ENCODE measurements at places on chromosomes 3 and 15.

DNA sequence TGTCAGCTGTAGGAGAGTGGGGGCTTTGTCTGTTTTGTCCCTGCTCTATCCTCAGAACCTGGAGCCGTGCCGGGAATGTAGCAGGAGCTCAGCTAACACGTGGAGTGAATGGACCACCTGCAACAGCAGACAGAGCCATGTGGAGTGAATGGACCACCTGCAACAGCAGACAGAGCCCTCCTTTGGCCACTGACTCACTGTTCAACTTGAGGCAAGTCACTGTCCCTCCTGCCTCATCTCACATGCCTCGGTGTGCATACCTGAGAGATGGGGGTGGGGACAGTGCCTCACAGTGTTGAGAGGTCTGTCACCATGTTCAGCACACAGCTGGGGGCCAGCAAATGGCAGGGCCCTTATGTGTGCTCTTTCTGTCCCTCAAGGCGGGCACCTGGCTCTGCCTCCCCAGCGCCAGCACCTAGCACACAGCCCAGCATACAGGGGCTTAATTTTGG is 27.9 kb downstream of the FEM1B start:
- DNase-seq, result no peak

GRCh38 chr15:66630801-66631351 is 65.1 kb upstream of the LCTL start:
- DNase-seq, result no peak

DNA sequence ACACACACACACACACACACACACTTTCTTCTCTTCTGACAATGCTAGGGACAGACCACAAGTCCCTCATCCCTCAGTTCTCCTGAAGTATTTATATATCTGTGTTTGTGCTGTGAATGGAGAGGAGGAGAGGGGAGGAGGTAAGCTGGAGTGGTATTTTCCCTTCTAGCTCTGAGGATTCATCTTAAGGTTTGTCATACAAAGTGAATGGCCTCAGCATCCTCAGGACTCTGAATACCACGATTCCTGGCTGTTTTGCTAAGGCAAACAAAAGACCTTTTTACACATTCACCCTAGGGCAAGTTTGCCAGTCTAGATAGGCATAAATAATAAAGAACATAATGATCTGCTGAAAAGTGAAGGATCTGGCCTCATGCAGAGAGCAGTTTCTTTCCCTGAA is 65.7 kb upstream of the CHMP2B start:
- DNase-seq, result no peak

GRCh38 chr3:189512039-189512438 is 119.2 kb upstream of the TP63 start:
- no peak for DNase-seq

DNA sequence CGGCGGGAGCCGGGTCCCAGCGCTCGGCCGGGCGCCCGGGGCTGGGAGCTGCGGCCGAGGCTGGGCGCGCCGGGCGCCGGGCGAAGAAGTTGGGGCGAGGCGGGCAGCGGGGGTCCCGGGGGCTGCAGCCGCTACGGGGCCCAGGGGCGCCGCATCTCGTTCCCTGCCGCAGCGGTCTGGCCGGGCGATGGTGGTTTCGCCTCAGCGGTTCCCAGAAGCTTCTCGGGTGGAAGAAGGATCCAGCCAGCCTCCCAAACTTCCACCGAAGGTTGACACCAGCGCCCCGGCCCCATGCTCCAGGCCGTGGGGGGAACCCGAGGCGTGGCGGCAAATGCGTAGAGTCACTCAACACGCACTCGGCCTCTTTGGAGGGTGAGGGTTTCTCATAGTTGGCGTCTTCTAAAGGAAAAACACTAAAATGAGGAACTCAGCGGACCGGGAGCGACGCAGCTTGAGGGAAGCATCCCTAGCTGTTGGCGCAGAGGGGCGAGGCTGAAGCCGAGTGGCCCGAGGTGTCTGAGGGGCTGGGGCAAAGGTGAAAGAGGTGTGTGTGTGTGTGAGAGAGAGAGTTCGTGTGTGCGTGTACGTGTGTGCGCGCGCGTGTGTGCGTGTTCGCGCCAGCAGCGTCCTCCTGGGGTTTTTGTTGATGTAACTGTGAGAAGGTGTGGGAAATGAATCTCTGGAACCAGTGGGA is 940 bp downstream of the BOC start:
- DNase-seq, result no peak

DNA sequence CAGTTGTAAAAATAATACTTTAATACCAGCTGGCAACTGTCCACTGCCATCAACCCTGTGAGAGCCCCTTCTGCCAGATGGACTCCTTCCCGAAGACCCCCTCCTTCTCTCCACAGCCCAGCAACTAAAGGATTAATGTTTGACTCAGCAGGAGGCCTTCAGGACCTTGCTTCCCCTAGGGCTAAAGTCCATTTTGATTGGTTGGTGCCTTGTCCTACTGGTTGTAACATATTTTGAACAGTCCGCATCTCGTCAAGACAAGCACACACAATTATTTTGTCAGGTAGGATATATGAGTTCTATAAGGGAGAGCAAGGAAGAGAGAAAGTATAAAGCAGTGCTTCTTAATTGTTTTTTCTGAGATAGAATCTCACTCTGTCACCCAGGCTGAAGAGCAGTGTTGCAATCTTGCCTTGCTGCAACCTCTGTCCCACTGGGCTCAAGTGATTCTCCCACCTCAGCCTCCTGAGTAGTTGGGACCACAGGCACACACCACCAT is 18.6 kb downstream of the ACOX2 start:
- no peak for DNase-seq

- no peak for DNase-seq
Observed at GRCh38 chr3:17390785-17391184, 351.6 kb downstream of the TBC1D5 start.

GRCh38 chr3:69983546-69984265 is 15.8 kb upstream of the SAMMSON start:
- DNase-seq, result no peak

DNA sequence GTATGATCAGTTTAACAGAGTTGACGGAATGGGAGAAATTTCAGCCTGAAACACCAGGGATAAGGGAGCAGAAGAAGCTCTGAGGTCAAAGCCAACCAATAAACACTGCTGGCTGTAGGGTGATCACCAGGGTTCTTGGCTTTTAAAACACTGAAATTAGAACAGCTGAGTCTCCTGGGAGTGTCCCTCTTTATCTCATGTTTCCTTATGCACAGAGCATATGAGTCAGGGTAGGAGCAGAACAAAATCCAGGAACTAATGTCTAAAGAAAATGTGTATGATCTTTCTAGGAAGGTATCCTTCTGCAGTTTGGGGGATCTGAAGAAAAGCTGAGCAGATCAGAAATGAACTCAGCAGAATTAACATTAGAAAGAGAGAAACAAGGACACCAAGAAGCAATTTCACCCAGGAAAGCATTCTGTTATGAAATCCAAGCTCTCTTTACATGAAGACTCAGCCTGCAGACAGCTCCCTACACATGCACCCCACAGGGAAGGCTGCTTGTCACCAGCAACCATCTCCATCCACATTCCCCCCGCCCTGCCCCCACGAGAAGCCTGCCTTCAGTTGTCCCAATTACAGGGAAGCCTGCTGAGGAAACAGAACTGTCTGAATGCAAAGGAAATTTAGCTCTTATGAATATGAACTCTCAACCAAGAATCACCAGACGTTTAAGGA is 469.7 kb downstream of the PDCD6IP start:
- no peak for DNase-seq

DNA sequence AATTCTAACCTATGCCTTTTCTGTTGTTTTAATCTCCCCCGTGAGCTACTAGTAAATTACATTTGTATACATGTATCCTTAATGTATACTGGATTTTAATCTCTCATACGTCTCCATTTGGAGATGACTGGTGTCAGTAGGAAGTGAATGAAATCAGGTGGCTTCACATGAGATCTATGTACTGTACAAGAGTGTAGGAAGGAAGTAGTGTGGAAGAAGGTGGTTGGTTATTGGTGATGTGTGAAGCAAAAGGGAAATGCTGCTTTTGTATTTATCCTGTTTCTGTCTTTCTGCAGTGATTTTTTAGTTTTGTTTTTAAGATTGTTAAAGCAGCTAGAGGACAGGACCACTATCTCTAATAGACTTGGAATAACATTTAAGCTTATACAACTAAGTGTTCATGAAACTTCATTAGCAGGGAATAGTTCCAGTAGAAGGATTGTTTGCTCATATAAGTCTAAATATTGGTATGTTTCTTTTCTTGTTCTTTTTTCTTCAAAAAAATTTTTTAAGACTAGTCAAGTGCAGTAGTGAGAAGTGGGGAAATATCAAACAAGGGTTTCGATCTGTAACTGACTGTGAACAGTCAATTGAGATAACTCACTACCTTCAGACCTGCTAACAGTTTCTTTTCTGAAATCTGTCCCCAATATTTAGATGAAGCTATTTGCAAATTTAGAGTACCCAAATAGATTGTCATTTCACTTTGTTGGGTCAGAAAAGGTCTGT is 15.3 kb downstream of the SNX1 start:
- DNase-seq, result no peak

DNA sequence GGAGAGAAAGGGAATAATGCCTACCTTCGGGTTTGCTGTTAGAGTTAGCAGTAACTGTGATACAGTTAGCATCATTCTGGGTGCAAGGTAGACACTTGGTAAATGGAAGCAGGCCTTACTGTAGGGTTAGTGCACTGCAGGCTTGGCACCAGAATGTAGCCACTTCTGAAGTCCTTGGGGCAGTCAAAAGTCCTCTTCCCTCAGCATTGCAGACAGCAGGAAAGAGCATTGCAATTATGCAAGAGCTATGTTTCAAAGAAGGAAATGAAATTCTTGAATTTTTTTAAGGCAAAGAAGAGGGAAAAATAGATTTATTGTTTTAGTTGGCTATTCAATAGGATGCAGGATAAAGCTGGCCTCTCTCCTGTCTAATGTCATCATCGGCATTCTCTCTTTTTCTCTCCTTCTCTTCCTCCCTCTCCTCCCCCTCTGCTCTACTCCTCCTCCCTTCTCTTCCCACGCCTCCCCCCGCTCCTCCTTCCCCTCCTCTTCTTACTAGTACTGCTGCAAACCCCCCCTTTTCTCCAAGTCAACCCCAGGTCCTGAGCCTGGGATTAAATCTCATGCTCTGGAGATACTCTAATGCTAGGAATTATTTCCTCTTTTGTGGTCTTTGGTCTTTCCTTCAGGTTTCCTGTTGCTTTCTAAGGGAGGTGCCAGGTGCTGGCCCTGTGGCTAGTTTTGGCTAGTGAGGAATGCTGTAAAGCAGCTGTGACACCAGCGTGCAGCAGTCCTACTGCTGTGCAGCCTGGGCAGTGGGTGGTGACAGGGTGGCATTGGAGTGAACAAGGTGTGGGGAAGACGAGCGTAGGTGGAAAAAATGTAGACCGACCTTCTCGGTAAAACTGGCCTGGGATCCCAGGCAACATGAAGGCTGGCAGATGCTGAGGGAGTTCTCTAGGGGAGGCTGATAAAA is 21.7 kb downstream of the EEFSEC start:
- no peak for DNase-seq

- no peak for DNase-seq
Observed at GRCh38 chr15:38128921-38129320, 123.7 kb upstream of the SPRED1 start.

- DNase-seq, result no peak
Observed at GRCh38 chr3:106839576-106840280, 537.5 kb upstream of the CCDC54 start.

- DNase-seq, result no peak
Observed at GRCh38 chr3:61269435-61269834, 18.2 kb upstream of the FHIT start.

- DNase-seq, result no peak
Observed at GRCh38 chr15:82231233-82231632, 31.3 kb downstream of the EFL1 start.

- no peak for DNase-seq
Observed at GRCh38 chr3:100882571-100882984, 110.6 kb downstream of the ABI3BP start.

DNA sequence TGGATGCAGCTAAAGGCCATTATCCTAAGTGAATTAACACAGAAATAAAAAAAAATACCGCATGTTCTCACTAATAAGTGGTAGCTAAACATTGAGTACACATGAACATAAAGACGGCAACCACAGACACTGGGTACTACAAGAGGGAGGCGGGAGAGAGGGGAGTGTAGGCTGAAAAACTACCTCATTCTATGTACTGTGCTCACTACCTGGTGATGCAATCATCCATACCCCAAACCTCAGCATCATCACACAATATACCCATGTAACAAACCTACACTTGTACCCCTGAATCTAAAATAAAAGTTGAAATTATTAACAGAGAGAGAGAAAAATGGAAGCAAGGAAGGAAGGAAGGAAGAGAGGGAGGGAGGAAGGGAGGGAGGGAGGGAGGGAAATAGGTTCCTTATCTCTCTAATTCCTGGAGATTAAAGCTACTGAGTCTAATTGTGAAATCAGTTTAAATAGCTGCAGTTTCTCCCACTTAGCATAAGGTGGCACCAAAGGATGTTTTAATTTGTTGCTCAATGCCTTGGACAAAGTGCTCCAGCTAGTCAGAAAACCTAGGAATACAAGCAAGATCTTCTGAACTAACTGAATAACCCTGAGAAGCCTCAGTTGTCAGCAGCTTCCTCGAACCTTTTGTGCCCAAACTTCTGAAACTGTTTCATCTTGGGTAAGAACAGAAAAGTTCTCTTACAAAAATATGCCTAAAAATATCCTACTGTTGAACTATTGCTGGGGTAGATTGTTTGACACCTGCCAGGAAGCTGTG is 79.4 kb upstream of the ATP11B start:
- no peak for DNase-seq

- DNase-seq, result no peak
Observed at GRCh38 chr3:49327485-49327884, 12.4 kb downstream of the USP4 start.

DNA sequence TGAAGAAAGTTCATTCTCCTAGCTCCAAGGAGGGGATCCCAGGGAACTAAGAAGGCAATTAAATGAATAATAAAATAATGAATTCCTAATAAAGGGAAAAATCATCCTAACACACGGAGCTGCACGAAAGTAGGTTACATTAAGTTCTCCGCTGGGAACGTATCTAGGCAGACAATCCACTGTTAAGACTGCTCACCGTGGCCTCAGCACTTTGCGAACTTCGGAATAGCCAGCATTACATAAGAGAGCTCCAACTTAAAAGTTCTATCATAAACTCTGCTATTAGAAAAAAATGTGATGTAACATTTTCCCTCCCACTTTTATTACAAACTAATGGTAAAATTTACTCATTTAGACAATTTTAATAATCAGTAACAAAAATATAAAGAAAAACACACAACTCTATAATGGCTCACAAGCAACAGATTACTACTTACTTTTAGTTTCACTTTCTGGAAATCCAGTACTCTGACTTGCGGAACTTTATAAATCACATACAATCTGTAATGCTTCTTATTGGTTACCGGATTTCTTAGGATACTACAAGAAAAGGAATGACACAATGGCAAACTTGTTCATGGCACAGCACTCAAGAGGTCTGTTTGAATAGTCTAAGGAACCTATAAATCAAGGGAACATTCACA is 8.5 kb downstream of the SNRPA1 start:
- no peak for DNase-seq

Data from stimulated activated CD4-positive, alpha-beta T cell treated with anti-CD3 and anti-CD28 coated beads, Interleukin-1b, Interleukin-23, amount 100 ng/mL, for 4 hours (primary cell).